ENCODE measurements at places on chromosomes 11 and 22.

- no peak for DNase-seq
These were observed 884.4 kb upstream of the CNTN5 start for GRCh38 chr11:98136357-98136756.

- no peak for DNase-seq
These were observed 21.9 kb downstream of the ASCC2 start for GRCh38 chr22:29816128-29816527.

DNA sequence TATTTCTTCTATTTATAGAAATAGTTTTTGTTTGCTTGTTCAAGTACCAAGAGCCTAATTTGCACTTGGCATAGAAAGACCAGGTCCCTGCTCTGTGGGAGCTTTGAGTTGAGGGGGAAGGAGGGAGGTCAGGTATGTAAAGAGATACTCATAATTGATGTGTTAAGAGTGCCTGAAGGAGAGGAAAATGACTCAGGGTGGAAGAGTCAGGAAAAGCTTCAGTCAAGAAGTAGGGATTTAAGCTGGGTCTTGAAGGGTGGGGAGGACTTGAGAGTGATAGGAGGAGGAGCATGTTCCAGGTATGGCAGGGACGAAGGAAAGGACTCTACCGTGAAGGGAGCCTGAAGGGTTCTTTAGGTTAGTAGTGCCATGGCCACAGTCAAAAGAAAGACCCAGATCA, 9.0 kb downstream of the RBX1 start:
- DNase-seq: no peak

- peak; percentile 50 for DNase-seq
These were observed 12.2 kb upstream of the OR52D1 start for GRCh38 chr11:5476186-5476819.

- DNase-seq: no peak
These were observed 10.8 kb downstream of the GP1BB start for GRCh38 chr22:19734163-19734562.

GRCh38 chr22:28229566-28230485, 310.8 kb upstream of the PITPNB start:
- DNase-seq: no peak
